Foreskin keratinocyte (primary cell): ENCODE measurements at places on chromosomes 16 and 17.

- no peak for DNase-seq
Measured at GRCh38 chr16:89183463-89183862, 11.9 kb downstream of the CDH15 start.

DNA sequence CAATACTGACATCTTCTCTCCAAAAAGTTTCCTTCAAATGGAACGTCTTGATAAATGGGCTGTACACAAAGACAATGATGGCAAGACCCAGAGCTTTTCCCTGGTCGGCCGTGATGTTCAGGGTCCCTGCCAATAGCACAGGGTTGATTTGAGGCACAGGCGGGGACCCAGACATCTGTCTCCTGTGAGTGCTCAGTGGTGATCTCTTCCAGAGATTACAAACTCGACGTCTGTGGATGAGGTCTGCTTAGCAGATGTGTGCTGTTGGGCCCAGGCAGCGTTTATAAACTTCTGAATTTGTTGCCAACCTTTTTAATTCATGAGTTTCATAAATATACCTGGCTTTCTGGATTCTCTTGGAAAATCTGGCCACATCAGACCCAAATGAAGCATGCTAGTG lies 14.9 kb downstream of the CPPED1 start:
- no peak for DNase-seq

- DNase-seq, result no peak
Measured at GRCh38 chr16:4098501-4098900, 17.7 kb downstream of the ADCY9 start.

- peak; percentile 91 for DNase-seq
Measured at GRCh38 chr16:1950047-1950446, 4.4 kb downstream of the RPL3L start.

- DNase-seq, result no peak
Measured at GRCh38 chr17:30232015-30232823, 3.3 kb downstream of the SLC6A4 start.

DNA sequence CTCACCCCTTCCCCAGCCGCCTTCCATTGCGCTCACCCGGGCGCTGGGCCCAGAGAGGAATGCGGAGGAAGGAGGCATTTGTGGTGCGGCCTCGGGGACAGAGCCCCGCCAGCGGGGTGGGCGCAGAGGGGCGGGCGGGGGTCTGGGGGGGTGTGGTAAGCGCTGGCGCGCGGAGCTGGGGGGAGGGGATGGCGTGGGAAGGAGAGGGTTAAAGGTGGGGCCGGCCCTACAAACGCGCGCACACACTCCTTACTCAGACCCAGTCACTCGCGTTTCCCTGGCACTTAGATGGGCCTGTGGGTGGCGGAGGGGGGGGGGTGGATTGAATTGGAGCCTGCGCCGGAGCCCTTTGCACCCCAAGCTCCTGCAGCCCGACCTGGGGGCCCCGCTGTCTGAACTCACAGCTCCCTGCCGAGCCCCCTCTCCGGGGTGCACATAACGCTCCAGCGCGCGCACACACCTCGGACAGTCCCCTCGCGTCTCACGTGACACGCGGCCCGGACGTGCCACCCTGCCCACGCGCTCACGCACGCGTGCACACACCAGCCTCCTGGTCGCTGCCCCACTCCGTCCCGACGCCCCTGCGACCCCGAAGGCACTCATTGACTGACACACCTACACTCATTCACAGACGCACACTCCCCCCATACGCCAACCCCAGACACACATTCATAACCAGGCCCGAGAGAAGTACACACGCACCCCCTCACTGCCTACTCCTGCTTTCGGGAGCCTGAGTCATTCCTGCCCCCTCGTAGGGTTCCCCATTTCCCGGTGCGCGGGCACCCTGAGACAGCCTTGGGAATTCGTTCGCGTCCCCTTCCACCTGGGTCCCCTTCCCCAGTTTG lies 844 bp downstream of the TBKBP1 start:
- DNase-seq, result peak; percentile 39

DNA sequence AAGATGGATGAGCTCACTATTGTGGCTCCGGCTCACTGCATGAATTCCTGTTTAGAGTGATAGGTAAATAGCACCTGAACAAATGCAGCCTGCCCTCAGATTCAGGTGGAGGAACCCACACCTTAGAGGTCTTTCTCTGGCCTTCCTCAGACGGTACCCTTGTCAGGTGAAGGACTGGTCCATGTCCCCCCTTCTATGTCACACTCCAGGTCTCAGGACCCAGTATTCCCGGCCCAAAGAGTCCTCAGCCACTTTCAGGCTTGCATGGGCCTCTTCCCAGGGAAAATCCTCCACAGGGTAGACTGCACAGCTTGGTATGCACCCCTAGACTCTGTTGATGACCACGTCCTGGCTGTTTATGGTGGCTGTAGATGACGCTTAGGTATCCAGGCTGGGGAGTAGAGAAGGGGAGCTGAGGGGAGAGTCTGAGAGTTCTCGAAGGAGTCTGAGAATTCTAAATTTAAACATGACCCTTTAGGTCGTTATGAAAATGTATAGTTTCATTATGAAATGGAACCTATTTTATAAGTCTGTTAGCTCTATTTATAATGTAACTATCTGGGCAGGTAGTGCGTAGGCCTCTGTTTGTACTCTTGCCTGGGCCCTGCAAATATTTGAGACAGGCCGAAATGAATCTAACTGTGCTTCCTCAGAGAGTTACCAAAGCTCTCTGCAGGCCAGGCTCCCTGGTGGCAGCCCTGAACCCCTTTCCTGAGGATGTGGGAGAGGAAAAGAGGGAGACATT lies 32.5 kb upstream of the CCR7 start:
- DNase-seq, result no peak
